Stimulated activated CD8-positive, alpha-beta memory T cell treated with anti-CD3 and anti-CD28 coated beads, Interleukin-7, amount 100 ng/mL, for 1 hour (primary cell): ENCODE measurements at places on chromosomes 13 and 19.

- no peak for DNase-seq
Observed at GRCh38 chr13:53513226-53513625, 484.6 kb downstream of the OLFM4 start.

- DNase-seq = no peak
Observed at GRCh38 chr13:41700790-41701310, 243.5 kb downstream of the RGCC start.

DNA sequence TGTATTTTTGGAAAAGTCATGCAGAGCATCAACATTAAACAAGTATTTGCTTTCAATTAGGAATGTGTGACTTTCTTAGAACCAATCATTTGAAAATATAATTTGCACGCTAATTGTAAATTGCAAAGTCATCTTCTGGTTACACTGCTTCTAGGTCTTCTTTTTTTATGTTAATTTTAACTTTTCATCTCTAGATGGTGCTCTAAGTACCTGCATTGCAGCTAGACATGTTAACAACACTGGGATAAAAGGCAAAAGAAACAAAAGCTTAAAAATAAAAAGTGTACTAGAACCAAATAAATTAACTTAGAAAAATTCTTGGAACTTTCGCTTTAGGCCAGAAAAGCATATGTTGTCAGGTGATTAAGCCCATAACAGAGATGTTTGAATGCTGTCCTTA, 2758.2 kb downstream of the PCDH9 start:
- DNase-seq = no peak

GRCh38 chr13:46149272-46150133, 32.5 kb downstream of the LCP1 start:
- DNase-seq = no peak

GRCh38 chr19:718251-718951, 9.7 kb downstream of the PALM start:
- no peak for DNase-seq

- no peak for DNase-seq
Observed at GRCh38 chr19:8361921-8362793, 1.8 kb upstream of the ANGPTL4 start.

- peak; percentile 61 for DNase-seq
Observed at GRCh38 chr19:4851551-4852290, 15.7 kb downstream of the PLIN3 start.

GRCh38 chr19:47725759-47726401, 12.7 kb downstream of the EHD2 start:
- DNase-seq = no peak

DNA sequence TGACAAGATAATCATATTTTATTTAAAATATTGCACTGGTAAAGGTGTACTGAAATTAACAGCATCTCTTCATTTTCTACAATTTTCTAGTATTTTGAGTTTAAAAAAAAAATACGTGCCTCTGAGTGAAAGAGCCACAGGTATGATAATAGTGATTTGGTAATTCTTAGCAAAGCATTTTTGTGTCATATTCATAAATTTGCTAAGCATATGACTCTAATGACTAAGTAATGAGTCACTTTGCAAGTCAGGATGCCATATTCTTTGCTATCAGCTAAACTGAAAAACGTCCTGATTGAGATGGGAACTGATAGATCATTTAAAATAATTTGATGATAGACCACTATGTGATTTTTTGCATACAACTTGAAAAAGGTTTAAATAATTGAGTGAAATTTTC, 136.1 kb upstream of the IRS2 start:
- DNase-seq = no peak

DNA sequence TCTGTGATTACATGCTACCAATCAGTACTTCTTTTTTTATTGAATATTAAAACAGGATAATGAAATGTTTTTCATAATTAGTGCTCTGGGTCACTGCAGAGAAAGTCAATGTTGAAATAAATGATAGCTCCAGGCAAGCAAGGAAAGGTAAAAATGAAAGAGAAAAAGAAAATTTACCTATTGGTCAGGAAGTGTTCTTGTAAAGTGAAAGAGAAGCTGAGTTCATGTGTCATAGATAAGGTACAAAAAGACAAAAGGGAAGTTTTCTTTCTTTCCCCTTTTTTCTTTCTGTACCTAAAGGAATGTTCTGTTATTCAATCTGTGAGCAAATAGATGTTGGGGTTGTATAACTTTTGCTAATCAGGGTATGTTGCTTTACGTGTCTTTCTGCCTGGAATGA, 197.0 kb downstream of the PCDH9 start:
- DNase-seq = no peak

DNA sequence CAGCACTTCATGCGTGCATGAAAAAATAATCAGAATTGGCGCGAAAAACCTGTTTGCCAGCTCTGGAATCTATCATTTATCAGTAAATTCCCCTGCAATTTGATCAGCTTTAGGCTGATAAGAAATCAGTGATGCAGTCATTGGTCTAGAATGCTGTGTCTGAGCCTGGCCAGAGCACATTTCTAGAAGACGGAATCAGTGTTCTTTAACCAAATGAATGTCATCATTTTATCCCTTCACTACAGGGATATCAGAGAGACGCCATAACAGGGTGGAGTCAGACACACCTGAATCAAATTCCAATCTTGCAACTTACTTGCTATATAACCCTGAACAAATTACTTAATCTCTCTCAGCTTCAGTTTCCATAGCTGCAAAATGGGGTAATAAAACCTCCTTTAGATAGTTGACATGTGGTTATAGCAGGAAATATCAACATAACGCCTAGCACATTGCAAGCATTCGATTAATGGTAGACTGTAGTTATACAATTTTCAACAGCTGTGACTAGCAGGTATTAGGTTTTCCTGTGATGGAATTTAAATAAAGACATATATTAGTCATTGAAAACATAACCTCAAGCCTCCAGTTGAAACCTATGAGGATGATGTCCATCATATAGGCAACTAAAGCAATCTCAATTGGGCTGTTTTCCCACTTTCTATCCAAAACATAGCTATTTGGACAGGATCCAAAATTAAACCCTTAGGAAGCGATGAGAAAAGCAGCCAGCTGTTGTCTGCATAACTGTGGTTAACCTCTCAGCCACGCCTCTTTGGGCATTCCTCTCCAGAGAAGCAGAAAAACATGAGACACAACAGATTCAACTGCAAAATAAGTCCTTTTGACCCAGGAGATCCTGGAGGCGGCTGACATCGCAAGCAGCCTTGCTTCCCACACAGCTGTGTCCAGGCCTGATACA, 51.6 kb upstream of the UBL3 start:
- DNase-seq = no peak

DNA sequence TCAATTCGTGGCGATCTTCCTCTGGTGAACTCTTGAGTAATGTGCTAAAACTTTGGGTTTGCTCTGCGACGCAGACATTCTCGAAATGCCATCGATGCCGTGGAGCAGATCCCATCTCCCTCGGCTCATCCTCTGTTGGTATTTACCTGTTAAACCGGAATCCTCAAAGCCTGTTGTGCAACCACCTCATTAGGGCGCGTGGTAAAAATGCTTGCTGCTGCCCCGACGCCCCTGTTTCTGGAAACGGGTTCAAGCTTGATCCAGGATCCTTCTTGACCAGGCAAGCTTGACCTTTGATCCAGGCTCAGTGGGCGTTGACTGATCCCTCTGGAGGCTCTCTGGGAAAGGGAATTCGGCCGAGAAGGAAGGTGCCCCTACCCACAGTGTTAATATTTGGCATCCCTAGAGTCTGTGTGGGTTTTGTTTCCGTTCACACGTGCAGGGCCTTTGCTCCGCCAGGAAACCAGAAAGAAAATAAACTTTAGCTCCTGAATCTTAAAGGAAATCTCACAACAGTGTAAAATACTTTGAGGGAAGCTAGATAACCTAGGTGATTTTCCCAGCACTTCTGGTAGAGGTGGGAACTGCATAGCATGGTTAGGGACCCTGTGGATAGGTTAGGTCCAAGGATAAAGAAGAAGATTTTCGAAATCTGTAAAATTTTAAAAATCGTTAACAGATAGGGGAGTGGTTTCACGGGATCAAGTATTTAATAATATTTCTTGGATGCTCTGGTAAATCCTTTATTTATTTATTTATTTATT, 1.1 kb downstream of the LSM14A start:
- DNase-seq = no peak

DNA sequence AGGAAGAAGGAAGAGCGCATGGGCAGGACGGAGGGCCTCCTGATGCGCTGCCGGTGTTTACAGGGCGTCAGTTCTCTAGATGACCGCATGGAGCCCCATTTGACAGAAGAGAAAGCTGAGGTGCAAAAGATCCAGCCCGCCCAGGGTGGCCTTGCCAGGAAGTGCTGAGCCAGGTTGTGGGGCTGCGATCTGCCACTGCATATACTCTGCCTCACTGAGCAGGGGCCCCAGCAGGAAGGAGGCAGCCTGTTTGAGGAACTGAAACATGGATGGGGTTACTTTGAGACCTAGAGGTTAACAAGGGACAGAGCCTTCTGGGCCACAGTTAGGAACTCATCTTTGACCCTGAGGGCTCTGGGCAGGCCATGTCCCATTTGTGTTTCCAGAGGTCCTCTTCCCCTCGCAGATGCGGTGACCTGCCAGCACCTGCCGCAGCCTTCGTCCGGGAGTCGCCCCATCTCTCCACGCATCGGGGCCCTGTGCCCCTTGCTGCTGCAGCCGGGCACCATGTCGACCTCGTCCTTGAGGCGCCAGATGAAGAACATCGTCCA, 3.2 kb downstream of the EPN1 start:
- DNase-seq = no peak

DNA sequence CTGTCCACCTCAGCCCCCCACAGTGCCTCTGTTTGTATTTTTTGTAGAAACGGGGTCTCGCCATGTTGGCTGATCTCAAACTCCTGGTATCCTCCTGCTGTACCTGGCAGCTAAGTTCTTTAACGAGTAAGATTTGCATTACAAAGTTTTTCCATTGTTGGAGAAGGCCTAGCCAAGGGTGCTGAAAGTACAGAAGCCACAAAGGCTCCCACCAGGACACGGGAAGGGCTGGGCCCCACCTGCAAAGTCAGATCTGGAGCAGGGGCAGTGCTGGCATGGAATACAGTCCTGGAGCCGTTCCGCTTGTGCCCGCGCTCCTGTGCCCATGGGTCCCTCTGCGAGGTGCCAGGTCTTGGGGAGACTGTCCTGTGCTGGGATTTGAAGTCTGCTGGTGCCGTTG, 12.1 kb downstream of the FZR1 start:
- DNase-seq = no peak

- no peak for DNase-seq
Observed at GRCh38 chr19:14414926-14415690, 4.0 kb downstream of the DDX39A start.

GRCh38 chr13:31786011-31786410, 46.7 kb downstream of the RXFP2 start:
- DNase-seq = no peak

- DNase-seq = no peak
Observed at GRCh38 chr13:82412749-82413148, 1469.5 kb downstream of the SLITRK1 start.

DNA sequence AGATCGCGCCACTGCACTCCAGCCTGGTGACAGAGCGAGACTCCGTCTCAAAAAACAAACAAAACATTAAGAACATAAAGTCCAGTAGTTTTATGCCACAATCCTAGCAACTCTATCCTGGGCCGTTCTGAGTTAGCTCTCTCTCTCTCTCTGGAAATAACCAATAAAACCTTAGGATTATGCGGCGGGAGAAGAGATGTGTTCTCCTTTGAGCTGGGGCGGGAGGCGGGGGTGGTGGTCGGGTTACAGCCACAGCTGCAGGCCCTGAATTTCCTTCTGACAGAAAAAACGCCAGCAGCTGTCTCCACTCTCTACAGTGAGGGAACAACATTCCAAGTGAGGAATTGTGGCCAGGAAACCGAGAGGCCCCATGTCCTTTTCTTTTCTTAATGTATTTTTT, 9.1 kb upstream of the PNMA8A start:
- no peak for DNase-seq

DNA sequence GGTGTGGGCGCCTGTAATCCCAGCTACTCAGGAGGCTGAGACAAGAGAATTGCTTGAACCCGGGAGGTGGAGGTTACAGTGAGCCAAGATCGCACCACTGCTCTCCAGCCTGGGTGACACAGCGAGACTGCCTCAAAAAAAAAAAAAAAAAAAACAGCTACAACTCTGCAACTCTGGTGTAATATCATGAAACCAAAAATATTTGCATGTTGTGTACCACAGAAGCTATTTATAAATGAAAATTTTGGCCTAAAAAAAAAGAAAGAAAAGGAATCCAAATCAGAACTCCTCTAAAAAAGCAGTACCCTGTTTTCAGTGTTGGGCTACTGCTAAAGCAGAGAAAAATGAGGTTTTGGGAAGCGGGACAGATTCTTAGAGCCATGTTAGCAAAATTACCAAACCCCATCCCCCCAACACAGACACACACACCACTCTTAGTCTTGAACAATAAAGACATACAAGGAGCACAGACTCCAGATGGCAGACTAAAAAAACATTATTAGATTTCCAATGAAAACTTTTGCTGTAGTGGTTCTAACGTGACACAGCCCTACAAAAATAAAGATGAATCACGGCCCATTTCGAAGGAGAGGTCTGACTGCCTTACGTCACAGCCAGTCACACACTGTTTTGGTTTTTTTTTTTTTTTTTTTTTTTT, 51.5 kb downstream of the INSR start:
- DNase-seq = no peak

GRCh38 chr19:15280048-15280725, 47.9 kb upstream of the EPHX3 start:
- no peak for DNase-seq

GRCh38 chr13:23715762-23716235, 145.6 kb downstream of the TNFRSF19 start:
- DNase-seq = no peak

- DNase-seq = peak; percentile 70
Observed at GRCh38 chr19:18932216-18932841, 8.7 kb downstream of the HOMER3 start.

DNA sequence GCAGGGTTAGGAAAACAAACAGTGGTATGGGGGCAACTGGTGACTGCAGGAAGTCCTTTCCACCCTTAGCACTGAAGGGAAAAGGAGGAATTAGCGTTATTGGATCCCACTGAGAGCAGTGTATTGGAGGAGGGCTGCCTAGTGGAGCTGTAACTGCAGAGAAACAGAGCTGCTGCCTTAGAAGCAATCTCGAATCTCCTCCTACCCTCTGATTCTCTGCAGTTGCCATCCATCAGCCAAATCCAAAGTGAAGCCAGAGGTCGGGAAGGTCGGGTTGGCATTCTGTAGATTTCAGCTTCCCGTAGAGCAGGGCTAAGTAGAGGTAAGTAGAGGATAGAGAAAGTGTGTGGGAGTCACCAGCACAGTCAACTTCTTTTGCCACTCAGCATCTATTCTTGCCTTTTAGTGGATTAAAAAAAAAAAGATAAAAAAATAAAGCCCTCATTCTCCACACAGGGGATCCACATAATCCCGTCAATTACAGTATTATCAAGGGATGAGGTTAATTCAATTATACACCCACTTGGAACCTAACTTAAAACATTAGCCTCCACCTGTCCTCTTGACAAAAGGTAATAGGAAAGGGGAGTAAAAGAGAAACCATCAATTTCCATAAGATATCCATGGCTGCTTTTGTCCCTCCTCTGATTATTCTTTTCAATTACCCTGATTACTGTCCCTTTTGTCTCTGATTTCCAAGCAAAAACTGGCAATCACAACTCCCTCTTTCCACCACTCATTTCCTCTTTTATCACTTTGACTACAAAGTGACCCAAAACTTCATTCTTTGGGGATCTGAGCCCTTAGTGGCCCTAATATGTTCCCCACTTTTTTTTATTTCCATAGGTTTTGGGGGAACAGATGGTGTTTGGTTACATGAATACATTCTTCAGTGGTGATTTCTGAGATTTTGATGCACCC, 234.7 kb downstream of the RBM26 start:
- no peak for DNase-seq

- DNase-seq = no peak
Observed at GRCh38 chr19:28641395-28641794, 571.6 kb downstream of the UQCRFS1 start.

- peak; percentile 8 for DNase-seq
Observed at GRCh38 chr13:33678906-33679657, 138.9 kb upstream of the RFC3 start.
